ENCODE measurements at places on chromosomes 11 and 22.

DNA sequence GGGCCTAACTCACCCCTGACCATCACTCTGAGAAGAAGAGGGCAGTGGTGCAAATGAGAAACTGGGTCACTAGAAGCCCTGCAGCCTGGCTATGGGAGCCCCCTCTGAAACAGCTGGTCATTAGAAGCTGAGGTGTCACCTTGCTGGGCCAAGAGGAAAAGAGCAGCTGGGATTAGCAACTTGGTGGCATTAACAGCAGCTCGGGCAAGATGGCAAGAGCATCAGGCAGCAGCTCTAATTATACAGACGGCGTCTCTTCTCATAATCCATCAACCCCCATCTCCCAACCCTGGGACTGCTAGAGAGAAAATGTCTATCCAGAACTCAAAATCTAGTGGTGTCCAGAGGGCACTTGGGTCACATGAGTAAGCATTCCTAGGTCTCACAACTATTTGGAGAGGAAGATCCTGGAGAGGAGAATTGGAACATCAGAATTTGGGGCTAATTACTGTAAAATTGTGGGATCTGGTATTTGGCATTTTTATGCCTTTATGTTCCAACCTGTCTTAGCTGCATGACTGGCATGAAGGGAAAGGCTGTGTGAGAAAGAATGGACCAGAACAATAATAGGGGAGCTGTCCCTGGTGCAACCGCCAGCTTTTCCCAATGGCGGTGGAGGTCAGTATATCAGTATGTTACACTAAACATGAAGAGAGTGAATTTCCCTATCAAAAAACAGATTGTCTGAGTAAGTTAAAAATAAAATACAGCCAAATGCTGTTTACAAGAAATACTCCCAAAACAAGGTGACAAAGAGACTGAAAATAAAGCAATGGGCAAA, 7.6 kb upstream of the LMO1 start:
- DNase-seq: no peak

- no peak for DNase-seq
Observed at GRCh38 chr11:70824605-70825245, 426.4 kb downstream of the CTTN start.

DNA sequence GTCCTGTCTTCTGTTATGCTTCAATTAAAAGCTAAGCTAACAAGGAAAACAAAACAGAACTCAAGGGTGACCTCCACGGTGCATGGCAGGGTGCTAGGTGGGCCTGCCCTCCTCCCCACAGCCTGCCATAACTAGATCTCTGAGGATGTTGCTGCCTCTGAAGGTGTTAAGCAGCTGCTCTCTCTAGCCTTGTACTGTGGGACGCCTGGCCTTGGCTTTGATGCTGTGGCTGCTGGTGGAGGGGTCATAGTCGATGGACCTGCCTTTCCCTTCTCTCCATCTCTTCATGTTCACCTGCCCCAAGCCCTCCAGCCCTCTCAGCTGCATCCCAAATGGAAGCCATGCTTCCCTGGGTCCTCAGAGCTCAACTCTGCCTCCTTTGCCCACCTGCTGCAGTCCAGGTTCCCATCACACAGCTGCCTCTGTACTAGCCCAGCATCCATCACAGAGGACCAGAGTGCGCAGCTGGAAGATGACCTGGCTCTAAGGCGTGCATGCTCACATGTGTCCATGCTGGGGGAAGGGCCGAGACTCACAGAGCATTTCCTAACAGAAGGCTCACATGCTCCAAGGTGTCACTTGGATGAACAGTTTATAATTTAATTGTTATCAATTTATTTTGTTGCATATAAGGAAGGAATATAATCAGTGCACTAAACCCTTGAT, 180.3 kb upstream of the E2F8 start:
- no peak for DNase-seq

GRCh38 chr11:17730608-17731462, 3.7 kb upstream of the KCNC1 start:
- peak; percentile 33 for DNase-seq

DNA sequence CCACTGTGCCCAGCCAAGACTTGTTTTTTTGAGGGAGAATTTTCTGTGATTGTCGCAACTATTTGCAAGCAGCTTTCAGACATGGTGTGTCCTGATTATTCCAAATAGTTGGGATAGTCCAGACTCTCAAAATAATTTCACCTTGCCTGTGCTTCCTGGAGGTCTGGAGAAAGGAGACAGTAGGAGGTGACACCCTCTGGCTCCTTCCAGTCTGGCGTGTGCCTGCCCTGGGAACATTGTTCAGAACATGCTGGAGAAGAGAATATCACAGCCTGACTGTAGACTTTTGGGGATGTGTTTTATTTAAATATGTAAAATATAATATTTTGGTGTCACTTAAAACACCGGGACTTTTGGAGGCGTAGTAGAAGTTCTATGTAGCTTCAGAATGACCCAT, 14.9 kb downstream of the ZNRF3 start:
- DNase-seq: no peak

DNA sequence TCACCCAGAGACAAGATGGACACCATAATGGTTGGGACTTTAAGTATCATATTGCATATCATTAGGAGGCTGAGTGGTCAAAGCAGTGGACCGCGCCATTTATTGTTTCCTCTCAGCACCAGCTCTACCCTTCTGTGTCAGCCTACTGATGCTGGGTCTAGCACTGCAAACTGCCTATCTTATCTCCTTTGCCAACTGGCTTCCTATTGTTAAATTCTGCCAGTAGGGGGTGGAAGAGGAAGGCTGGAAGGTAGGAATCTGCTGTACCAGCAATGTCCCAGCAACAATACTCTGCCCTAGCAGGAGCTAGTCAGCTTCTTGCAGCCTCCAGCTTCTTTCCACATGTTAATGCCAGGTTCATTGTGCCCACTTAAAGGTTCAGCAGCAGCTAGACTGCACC, 367.1 kb upstream of the PDGFD start:
- no peak for DNase-seq

DNA sequence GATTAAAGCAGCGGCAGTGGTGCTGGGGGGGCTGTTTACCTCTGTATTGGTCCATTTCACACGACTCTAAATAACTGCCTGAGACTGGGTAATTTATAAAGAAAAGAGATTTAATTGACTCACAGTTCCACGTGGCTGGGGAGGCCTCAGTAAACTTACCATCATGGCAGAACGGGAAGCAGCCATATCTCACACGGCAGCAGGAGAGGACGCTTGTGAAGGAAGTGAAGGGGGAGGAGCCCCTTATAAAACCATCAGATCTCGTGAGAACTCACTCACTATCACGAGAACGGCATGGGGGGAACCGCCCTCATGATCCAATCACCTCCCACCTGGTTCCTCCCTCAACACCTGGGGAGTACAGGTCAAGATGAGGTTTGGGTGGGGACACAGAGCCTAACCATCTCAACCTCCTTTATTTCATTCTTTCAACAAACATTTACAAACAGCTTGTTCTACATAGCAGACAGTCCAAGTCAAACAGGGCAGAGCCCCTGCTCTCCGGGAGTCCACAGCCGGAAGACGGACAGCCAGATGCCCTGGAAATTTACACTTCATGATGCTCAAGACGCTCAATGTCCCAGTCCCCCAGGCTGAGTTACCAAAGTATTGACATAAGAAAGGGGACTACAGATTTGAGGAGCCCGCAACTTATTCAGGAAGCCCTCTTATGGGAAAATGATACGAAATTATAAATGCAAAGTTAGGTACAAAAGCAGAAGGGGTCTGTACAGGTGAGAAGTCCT, 26.3 kb upstream of the HMGXB4 start:
- no peak for DNase-seq

DNA sequence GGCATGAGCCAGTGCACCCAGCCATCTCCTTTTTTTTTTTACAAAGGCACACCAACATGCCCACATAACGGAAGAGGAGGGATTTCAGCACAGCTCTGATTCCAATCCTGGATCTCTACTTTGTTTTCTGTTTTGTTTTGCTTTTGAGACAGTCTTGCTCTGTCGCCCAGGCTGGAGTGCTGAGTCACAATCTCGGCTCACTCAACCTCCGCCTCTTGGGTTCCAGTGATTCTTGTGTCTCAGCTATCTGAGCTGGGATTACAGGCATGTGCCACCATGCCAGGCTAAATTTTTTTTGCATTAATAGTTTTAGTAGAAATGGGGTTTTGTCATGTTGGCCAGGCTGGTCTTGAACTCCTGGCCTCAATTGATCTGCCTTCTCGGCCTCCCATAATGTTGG, 28.1 kb downstream of the VSTM5 start:
- DNase-seq: no peak

DNA sequence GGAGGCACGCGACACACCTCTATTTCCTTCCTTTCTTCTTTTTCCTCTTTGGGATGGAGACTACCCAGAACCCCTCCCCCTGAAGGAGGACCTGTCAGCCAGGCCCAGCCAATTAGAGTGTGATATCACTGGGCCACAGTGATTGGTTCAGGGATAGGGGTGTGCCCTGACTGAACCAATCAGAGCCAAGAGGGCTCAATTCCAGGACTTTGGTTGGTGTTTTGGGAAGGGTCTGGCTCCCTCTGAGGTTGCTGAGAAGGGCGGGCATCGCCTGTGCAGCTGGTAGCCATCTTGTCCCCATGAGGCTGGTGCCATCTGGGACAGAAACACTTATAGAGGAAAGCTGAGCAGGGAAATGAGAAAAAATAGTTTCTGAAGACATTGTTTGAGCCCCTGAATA, 71.4 kb downstream of the CHST1 start:
- DNase-seq: no peak

DNA sequence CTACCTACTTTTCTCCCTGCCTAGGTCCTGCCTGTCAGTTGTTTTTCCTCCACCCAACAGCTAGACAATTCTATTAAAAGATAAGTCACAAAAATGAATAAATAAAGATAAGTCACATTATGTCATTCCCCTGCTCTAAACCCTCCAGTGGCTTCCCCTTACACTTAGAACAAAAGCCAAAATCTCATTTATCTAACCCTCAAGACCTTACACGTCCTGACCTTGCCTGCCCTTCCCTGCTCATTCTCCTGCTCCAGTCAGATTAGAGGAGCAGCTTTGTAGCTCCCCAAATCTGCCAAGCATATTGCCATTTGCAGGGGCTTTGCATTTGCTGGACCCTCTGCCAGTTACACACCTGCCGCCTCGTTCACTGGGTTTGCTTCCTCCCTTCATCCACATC, 16.7 kb downstream of the KREMEN1 start:
- DNase-seq: no peak

GRCh38 chr11:24896118-24896835, 399.4 kb downstream of the LUZP2 start:
- DNase-seq: no peak

GRCh38 chr11:79092791-79093353, 348.0 kb downstream of the TENM4 start:
- no peak for DNase-seq

- DNase-seq: no peak
Observed at GRCh38 chr11:44325698-44326097, 15.8 kb upstream of the ALX4 start.

DNA sequence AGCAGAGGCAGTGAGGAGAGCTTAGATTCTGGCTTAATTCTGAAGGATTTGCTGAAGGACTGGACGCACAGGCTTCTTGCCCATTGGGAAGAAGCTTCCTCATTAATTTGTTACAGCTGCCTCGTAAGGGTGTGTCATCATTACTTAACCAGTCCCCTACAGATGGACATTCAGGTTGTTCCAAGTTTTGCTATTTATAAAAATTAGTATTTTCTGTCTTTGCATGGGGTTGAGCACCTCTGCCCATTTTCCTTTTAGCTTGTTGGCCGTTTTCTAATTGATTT, 38.1 kb downstream of the CAPN1 start:
- no peak for DNase-seq

GRCh38 chr11:126830216-126830806, 170.3 kb downstream of the KIRREL3 start:
- no peak for DNase-seq

DNA sequence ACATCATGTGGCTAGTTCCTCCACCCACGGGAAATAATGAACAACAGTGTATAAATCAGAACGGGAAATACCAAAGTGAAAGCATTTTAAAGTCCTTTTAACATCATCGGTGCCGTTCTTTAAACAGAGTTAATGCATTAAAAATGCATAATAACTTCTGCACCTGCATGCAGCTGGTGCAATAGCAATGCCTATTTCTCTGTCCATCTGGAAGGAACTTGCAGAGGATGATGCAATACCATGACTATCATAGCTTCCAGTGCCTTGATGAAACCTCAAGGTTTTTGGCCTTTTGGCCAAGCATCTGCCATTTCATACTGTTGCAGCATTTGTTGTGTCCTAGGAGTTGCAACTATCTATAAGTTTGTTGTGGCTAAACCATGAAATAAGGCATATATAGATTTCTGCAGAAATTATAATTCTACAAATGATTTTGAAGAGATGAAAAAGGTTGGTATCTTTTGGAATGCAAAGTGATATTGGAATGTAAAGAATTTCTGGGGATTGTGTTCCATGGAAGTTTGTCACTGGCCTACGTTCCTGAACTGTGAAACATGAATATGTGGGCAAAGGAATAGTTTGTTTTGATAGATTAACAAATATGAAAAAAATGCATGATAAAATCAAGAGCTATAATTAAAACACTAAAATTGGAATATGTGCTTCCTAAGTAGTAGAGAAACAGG, 9.8 kb upstream of the EIF3F start:
- DNase-seq: no peak

DNA sequence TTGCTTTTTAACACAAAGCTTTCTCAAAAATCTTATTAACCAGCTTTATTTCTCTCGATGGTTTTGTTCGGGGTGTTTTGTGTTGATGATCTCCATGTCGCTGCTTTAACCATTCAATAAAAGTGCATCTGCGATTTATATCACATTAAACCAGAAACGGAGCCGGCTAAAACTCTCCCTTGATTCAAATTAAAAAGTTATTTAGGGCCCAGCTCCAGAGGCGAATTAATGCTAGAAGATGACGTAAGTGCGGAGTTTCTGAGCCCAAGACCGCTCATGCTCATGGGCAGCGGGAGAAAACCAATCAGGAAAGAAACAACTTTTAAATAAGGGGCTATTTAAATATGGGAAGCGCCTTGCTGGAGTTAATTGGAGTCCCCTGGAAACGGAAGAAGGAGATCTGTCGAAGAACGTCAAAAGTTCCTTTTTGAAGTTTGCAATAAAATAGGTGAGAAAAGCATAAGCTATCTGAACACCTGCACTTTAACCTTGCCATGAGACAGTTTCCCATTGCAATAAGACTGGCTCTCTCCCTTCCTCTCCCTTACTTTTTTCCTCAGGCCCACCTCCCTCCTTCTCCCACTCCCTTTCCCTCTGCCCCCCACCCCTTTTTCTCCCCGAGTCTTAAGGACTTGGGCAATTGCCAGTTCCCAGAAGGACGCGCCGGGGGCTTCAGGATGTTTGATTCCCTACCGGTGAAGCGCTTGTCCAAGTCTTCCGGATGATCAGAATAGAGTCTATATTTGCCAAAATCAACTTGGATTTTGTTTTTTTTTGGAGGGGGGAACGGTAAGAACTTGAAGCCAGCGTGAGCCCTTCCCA, 1.9 kb upstream of the DBX1 start:
- DNase-seq: no peak

DNA sequence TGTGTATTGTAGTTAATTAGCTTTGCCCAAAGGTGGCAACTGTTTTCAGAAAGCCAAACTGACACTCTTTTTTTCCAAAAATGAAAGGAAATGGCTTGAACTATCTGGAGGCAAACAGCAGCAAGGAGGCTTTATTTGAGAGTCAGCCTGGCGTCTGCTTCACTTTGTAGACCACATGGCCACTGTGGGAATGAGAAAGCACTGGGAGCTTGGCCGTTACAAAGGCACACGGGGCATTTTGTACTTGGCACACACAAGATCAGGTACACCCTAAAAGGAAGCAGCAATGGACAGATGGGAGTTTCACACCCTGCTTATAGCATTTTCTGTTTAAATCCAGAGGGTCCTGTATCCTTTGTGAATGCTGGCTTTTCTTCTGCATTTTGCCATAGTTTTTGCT, 126.3 kb downstream of the MPPED2 start:
- no peak for DNase-seq

GRCh38 chr22:50260801-50261614, 475 bp downstream of the MAPK12 start:
- DNase-seq: peak; percentile 16
